ENCODE measurements at places on chromosomes 1 and 21.

GRCh38 chr1:35426097-35426586 is 131.1 kb downstream of the KIAA0319L start:
- no peak for DNase-seq

DNA sequence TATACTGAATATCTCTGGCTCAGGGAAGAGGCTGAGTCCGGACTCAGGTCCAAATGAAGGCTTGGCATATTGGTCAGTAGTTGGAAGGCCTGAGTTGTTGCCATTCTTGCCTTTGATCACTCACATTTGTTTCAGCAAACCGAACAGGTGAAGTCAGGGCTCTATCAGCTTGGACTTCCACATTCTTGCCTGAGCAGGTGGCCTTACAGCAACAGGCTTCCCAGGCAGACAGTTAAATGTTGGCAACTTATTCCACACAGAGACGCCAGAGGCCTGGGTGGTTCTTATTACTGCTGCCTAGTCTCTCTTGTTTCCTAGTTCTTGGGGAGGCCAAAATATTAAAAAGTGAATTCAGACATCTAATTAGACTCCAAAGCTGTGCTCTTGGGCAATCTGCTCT is 36.6 kb downstream of the XCL2 start:
- no peak for DNase-seq

GRCh38 chr1:24199291-24199900 is 12.3 kb upstream of the IFNLR1 start:
- DNase-seq, result peak; percentile 52

DNA sequence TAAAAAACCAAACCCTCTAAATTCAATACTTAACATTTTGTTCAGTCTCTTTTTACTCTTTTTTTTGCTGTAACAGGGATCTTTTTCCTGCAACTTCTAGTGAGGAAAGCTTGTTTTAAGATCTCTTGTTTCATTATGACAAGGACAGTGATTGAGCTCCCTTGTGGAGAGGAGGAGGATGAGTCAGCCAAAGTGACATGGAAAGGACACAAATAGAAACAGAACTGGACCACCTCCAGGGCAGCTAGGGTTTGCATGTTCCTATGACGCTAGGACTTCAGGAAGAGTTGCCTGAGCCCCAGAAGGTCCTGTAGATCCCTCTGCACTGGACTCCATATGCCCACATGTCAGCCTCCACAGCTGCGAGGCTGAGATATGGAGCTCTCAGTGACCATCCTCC is 212.6 kb upstream of the FAM78B start:
- DNase-seq, result no peak

GRCh38 chr1:158046715-158047510 is 53.5 kb downstream of the KIRREL1 start:
- no peak for DNase-seq
